ENCODE measurements at places on chromosomes 1 and 21.

DNA sequence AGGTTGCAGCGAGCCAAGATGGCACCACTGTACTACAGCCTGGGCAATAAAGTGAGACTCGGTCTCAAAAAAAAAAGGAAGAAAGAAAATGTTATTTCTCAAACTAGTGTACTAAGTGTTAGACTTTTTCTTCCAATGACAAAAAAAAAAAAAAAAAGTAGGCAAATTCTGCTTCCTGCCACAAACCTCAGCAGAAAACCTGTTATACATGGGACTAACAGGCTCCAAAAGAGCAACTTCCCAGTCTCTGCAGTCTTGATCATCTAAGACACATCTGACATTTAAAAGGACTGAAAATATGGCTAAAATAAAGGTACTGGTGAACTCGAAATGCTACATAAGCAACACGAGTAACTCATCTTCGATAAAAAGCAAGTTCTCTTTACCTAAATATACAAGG lies 59.6 kb downstream of the HSF2BP start:
- no peak for DNase-seq

DNA sequence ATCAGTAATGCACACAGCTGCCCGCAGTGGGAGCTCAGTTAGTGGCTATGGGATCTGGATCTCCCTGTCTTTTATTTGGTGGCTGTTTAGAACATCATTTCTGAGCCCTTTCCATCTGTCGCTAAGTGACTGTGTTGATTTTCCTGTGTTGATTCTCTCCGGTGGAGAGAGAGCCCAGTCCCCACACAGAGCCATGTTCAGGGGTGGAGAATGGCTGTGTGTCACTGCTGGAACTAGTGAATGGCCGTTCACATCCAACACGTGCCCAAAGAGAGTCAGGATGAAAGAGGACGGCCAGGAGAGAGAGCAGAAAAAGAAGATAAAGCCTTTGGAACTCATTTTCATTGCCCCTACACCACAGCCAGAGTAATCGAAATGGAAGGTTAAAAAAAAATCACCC lies 76.2 kb downstream of the FBXO2 start:
- DNase-seq, result no peak

- no peak for DNase-seq
Observed at GRCh38 chr1:112956544-112957132, 642 bp upstream of the SLC16A1 start.

DNA sequence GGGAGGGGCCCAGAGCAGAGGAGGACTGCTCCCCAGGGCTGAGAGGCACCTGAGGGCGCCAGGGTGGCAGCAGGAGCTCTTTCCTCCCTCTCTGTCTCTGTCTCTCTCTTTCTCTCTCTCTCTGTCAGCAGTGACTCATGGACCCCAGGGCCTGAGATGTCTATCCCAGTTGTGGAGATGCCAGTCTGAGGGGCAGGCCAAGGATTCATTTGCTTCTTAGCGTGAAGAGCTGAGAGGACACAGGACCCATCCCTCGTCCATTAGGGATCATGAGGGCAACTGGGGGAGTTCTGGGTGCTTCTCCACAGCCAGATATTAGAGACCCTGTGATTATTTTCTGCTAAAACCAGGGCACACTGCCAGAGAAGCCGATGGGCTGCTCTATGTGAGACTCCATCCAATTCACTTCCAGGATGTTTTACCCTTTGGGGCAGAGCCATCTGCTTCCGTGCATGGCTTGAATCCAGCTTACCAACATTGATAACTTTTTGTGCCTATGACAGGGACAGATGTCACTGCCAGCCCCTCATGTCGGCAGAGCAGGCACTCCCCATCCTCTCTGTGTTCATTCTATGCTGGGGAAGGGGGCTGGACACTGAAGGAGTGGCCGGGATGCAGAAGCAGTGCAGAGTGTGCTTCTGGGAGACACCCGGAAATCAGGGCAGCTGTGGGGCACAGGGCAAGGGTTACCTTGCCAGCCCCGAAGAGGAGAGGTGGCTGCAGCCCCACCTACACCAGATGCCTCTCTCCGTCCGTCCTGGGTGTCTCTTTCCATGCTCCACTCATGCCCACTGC lies 4.1 kb upstream of the PCBP3 start:
- DNase-seq, result no peak

DNA sequence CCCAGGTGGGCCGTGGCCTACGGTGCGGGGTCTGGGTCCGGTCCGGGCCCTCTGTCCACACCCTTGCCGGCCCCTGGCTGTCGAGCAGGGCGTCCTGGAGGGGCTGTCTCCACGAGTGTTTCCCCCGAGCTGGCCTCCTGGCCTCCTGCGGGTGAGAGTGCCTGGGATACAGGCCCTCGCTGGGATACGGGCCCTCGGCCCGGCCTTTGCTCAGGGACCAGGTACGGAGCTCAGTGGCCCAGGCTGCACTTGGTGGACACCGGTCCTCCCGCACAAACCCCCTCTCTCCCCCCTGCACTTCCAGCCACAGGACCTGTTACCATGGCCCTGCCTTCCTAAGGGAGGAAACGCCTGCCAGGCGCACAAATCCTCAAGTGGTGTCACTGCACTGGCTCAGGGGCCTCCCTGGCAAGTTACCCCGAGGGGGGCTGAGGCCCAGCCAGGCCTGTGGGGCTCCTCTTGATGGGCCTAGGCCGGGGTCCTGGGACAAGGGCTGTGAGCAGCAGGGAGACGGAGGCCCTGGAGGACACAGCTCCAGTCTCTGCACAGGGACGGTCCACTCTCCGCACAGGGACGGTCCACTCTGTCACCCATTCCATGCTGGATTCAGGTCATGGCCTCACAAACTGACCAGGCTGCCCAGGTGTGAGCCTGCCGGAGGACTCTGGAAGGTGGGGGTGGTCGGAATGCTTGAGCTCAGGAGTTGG lies 18.2 kb upstream of the RNF223 start:
- no peak for DNase-seq

DNA sequence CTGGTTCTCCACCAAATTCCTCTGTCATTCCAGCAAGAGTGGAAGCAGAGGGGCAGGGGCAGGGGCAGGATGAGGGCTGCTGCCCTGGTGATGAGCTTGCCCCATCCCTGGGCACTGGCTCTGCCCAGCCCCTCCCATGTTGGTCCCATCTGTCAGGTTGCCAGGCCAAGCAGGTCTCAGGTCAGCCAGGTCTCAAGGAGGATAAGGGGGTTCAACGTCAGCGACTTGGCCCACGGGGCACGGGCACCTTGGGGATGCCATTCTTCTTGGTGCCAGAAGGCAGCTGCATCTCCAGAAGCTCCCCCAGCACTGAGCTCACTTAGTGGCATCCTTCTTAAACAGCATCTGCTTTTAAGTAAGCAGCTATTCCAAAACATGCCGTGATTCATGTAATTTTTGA lies 133.1 kb downstream of the AJAP1 start:
- DNase-seq, result no peak

GRCh38 chr1:232600424-232601258 lies 29.3 kb downstream of the SIPA1L2 start:
- DNase-seq, result no peak

DNA sequence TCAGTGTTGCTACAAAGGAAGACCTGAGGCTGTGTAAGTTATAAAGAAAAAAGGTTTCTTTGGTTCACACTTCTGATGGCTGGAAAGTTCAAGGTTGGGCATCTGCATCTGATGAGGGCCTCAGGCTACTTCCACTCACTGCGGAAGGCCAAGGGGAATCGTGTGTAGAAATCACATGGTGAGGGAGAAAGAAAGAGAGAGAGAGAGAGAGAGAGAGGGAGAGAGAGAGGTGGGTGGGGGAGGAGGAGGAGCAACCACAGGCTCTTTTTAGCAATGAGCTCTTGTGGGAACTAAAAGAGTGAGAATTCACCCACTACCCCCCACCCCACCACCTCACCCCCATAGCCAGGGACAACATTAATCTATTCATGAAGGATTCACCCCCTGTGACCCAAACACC lies 59.9 kb downstream of the CLSTN1 start:
- no peak for DNase-seq

DNA sequence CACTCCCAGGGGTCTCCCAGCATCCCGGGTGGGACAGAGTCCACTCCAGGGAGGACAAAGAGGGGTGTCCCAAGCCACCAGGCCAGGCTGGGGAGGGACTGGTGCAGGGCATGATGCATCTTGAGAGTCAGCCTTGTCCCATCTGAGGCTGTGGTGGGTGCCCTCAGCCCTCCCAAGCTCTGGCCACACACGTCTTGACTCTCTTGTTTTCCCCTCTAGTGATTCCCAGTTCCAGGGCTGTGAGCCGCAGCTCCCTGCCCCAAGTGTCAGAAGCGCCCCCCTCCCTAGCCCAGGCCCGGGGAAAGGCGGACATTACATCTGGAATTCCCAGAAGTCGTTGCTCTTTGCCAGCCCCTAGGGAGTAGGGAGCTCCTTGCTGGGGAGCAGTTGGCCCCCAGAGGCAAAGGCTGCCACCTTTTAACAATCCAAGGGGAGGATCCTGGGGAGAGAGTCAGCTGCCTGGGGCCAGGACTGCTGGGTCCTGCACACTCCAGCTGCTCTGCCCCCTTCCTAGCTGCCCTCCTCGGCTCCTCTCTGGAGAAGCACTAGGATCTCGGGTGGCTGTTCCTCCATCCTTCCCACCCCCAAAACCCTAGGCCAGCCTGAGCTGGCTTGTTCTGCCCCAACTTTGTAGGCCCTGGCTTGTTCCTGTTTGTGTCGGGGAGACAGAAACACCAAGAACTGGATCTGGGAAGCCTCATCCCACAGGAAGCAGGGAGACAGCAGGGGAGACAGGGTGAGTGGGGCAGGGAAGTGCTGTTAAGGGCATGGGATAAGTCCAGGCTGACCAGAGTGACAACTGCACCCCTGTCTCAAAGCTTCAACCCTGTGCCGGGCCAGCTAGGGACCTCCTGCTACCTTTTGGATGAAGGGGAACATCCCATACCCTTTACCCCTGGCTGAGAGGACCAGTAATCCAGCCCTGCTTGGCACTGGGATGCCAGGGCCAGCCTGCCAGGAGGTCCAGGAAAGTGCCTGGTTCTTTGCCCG lies 3.2 kb upstream of the PTPN7 start:
- DNase-seq, result no peak

DNA sequence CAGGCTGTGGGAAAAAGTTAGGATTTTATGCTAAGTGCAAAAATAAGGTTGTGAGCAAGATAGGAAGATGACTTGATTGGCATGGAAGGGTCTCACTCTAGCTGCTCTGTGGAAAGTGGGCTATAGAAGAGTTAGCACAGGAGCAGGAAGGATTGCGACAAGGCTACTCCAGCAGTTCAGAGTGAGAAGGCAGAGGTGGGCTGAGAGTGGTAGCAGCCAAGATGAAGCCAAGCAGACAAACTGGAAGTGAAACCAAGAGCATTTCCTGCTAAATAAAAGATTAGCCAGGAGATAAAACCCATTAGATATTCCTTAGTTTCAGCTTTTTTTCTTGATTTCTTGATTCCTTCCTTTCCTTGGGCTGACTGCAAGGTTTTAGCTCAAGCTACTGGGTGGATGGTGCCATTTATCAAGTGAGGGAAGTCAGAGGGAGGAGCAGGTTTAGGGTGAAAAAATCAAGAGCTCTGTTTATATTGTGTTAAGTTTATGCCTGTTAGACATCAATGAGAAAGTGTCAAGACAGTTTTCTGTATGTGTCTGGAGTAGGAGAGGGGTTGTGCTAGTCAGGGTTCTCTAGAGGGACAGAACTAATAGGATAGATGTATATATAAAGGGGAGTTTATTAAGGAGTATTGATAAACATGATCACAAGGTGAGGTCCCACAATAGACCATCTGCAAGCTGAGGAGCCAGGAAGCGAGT lies 33.1 kb upstream of the ZNF644 start:
- DNase-seq, result no peak

- no peak for DNase-seq
Observed at GRCh38 chr21:37368541-37369279, 2.1 kb downstream of the DYRK1A start.

DNA sequence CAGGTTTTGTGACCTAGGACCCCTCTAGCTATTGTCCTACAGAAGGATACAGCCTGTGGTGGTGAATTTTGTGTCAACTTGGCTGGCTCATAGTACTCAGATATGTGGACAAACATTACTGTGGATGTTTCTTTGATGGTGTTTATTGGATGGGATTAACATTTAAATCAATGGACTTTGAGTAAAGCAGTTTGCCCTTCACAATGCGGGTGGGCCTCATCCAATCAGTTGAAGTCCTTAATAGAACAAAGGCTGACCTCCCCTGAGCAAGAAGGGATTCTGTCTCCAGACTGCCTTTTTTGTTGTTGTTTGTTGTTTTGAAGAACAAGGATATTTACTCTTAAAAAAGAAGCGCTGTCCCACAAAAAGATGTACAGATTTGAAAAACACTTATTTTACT lies 210.0 kb upstream of the GREM2 start:
- DNase-seq, result no peak

- no peak for DNase-seq
Observed at GRCh38 chr1:76330991-76331603, 256.6 kb downstream of the ST6GALNAC3 start.

DNA sequence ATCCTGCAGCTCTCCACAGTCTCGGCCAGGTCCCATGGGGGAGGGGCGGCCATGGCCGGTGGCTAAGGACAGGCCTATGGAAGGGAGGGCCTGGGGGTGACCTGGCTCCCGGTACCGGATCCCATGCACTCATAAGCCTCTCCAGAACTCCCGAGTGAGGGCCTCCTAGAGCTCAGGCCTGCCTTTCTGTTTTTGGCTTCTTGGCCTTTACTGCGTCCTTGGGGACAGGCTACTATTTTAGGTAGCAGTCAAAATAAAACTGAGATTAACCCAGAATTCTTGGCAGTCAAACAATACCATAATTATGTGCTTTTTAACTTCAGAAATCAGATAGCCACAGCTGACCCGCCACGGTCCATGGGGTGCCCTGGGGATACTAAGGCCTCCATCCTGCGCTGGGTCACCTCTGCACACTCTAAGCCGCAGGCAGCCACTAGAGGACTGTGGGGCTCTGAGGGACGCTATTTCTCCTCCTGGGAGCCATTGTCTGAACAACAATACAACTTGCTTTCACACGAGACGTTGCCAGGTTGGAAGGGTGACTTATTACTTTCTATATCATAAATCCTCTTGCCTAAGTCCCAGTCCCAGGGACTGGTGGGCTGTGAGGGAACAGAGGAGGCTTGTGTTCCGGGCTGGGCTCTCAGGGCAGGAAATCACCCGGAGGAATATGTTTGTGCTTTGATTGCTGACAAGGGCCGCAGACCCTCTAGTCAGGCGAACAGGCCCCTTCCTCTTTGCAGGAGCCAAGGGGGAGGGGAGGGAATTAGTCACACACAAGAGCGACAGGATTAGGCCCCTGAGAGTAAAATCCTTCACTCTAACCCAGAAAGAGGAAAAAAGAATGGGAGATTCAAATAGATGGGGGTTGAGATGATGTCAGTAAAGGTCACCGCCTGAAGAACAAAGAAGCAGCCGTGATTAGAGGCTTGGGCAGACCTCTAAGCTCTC lies 40.7 kb upstream of the BCAR3 start:
- DNase-seq, result no peak

GRCh38 chr1:202293569-202293968 lies 48.2 kb downstream of the UBE2T start:
- no peak for DNase-seq

- DNase-seq, result no peak
Observed at GRCh38 chr1:234584420-234584805, 25.6 kb downstream of the IRF2BP2 start.

DNA sequence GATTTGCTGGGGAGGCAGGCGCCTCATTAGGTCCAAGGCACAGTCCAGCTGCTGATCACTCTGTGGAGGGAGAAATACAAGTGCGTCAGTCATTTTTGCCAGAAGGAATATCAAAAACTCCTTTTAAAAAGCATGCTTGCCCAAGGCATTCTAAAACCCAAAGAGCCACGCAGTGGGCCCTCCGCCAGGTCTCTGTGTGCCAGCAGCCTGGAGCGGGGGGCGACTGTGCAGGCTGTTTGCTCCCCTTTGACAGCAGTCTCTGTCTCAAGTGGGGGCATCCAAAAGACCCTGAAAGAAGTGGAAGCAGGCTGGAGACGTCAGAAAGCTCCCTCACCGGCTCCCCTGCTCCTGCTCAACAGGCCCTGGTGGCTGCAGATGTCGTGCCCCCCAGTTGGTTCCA lies 65.6 kb downstream of the CAPZB start:
- DNase-seq, result no peak

GRCh38 chr1:101081496-101082488 lies 56.2 kb upstream of the DPH5 start:
- DNase-seq, result no peak

All from right forelimb (tissue), 1 donor.